ENCODE measurements at places on chromosomes 12 and 14.
A peak's percentile ranks its signal among the peaks of the same experiment; 100 is the strongest.

DNA sequence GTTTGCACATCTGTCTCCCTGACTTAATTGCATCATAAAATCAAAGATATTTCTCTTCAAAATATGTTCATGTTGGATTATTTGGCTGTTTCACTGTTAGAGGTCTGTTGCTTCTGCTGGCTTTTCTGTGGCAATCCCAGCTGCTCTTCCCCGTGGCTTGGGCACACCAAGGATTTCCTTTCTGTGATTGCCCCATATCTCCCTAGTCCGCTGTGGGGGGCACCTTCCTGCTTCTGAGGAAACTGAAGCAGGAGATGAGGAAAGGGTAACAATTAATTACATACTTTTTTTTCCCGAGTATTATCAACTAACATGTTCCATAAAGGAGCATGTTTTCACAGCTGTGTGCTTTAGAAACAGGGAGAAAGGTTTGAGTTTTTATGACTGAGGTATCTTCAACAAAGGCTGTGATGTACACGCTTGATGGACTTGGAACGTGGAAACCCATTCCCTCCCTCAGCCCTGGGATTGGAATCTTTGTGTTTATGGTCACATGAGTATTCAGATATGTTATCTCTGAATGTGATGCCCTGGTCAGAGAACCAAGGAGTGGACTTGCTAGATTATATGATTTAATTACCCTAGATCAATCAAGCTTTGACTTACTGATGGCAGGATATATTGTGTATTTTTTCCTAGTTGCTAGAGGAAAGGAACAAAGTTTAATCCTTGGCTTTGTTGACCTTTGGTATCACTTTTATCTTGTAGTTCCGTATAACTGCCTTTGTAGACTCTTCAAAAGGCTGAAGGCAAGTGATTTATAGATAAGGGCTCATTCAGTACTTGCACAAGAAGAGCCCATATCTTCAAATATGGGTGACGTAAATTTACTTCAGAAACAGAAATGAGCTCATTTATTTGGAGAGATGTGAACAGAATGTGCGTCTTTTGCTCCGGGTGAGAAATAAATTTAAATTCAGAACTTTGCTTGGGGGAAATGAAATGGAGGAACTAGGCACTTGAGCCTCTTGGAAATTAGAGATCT, 46.7 kb downstream of the BORCS5 start:
- DNase-seq, result no peak

DNA sequence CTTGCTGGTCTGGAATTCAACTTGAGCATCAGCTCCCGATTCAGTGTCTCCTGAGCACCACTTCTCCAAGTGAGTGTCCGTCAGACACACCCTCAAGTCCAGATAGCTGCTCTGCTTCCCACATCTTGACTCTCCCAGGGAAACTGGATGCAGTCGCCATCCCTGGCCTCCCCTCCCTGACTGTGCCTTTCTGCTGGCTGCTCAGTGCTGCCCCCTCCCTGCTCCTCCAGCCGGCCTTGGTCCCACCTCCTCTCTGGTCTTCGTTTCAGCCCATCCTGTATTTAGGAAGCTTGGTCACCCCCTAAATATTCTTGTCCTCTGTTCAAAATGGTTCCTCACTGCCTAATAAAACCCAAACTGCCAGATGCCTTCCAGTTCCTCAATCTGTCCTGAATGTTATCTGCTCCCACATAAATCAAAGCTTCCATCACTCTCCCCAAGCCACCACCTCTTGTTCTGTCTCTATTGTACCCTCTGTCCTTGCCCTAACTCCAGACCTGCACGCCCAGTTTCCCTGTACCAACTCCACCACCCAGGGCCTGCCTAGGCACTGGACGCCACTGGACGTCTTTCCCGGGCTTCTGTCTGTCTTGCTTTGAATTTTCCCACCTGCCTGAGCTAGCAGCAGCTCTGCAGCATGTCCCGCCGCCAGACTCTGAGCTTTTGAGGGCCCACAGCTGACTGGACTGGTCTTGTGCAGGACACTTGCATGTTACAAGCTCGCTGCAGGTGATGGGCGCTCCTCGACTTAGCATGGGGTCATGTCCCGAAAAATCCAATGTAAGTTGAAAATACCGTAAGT, 33.8 kb downstream of the CCDC92 start:
- no peak for DNase-seq

DNA sequence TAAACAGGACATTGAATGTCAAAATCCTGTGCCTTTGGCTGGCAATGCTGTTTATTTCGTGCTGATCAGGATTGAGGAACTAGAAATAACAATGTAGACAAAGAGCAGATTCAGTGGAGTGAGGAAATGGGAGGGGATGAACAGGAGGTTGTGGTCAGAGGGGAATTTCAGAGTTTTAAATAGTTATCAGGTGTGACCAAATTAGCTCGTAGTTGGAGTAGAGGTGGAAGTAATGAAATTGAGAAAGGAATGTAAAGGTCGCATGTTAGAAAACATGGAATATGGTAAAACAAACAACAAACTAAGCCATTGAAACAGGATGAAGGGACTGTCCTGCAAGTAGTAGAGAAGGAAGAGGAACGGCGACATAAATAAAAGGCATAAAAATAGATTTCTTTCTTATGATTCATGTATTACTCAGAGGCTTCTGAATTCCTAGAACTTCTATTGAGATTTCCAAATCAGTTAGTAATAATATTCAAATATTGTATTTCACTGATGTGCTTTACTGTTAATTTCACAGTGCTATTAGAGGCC, 9.5 kb upstream of the SAV1 start:
- peak; percentile 80 for DNase-seq

- DNase-seq, result no peak
Measured at GRCh38 chr14:77849711-77850110, 49.8 kb downstream of the ADCK1 start.

GRCh38 chr12:116406529-116406928, 129.0 kb upstream of the MED13L start:
- peak; percentile 80 for DNase-seq

DNA sequence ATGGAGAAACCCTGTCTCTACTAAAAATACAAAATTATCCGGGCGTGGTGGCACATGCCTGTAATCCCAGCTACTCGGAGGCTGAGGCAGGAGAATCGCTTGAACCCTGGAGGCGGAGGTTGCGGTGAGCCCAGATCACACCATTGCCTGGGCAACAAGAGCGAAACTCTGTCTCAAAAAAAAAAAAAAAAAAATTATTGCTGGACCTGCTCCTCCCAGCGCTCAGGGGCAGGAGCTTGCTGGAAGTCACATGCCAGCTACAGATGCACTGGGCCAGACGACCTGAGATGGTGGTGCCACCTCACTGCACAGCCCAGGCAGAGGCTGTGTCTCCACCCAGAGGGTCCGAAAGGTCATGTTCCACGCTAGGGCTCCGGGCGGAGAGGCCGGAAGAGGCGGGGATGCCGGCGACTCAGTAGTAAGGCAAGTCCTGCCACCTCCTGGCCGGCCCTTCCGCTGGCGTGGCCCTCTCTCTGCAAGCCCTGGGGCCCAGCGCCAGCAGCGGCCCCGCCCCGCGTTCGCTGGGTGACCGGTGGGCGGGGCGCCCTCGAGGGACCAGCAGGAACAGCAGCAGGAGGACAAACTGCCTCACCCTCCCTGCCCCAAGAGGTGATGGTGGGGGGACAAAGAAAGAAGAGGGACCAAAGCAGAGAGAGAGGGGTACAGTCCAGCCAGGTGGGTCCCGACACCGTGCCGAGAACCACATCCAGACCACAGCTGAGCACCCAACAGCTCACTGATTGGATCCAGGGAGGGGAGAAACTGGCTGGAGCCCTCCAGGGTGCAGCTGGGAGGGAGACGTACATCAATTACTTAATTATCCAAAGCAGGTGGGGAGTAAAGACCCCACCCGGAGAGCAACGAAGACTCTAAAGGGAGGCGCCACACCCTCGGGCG, 3.6 kb upstream of the RHOF start:
- no peak for DNase-seq

- DNase-seq, result no peak
Measured at GRCh38 chr14:91548108-91548507, 38.0 kb upstream of the PPP4R3A start.

DNA sequence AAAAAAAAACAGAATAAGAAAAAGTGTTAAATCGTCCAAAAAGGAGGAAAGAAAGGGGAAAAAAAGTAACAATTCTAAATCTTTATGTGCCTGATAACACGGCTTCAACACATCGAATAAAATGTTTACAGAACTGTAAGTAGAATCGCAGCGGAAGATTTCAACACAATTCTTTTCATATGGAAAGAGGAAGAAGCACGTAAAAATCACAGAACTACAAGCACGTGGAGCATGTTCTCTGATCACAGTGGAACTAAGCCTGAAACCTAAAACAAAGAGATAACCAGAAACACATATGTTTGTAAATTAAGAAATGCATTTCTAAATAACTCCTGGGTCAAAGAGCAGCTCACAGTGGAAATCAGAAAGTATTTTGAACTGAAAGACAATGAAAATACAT, 8.7 kb downstream of the CLEC7A start:
- DNase-seq, result no peak

- DNase-seq, result no peak
Measured at GRCh38 chr12:62263966-62264365, 3.8 kb downstream of the USP15 start.

- no peak for DNase-seq
Measured at GRCh38 chr12:59650588-59651228, 54.9 kb downstream of the SLC16A7 start.

GRCh38 chr12:52650520-52651081, 1.4 kb downstream of the KRT2 start:
- no peak for DNase-seq

DNA sequence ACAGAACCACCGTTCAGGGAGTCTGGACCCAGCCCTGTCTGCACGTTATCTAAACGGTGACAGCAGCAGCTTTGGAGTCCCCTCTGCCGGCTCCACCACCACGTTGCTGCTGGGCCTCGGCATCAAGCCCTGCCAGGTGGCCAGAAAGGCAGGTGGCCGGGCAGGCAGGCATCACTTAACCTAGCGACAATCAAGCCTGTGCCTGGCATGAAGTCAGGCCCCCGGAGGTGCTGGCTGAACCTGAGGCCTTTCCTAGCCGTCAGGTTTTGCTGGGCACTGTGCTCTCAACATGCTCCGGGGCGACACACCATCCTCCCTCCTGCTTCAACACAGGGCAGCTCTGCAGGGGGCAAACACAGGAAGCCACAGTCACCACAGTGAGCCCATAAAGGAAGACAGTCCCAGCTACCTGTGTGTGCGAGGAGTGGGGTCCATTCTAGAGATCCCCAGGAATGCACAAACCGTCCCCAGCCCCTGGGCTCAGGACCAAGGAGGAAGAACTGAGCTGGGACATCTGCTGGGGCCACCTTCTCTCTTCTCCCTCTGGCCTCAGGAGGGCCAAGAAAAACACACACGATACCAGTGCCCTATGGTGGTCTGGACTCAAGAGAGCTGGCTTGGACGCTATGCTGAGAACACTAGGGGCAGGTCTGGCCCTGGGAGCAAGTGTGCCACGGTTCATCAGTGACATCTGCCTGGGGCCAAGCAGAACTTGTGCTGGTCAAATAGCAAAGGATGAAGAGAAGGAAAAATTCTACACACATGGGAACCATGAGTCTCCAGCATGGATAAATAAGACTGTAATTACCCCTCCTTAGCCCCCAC, 44.7 kb downstream of the CCDC88C start:
- no peak for DNase-seq

DNA sequence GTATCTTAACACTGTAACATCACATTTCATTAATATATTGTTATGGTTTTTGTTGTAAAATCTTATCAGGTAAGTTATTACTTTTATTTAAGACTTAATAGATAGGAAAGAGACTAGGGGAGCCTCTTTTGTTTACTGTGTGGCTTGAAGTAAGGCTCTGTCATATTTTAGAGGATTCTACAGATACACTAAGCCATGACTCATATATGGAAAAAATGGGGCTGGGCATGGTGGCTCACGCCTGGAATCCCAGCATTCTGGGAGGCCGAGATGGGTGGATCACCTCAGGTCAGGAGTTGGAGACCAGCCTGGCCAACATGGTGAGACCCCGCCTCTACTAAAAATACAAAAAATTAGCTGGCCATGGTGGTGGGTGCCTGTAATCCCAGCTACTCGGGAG, 23.6 kb upstream of the NPFF start:
- DNase-seq, result peak; percentile 49

DNA sequence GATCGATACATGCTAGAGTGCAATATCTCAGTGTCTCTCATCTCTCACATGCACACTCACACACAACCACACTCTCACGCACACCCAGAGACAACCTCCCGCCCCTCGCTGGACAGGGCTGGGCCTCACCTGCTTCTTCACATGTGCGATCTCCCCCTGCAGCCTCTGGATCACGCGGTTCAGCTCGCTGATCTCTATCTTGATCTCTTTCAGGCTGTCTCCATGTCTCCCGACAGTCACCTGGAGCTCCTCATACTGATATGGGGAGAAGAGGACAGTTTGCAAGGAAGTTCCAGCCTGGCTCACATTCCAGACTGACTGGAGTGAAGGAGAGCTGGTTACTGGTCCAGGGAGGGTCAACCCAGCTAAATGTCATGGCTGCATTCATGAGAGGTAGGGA, 4.4 kb downstream of the KRT2 start:
- DNase-seq, result no peak

DNA sequence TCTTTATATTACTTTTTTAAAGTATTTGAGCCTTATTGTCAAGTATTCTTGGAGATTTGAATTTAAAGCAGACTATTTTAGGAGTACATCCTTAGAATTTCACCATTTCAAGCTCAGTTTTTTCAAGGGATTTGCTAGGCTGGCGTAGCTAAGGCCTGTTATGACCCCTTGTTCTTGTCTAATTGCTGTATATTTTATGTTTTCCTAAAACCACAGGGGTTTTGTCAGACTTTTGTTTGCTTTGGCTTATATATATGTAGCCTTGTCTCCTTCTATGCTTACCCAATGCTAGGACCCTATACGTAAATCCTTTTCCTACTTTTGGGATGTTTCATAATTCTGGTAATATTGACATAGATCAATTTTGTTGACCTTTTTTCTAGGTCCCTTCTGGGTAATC, 147.0 kb upstream of the SYT10 start:
- no peak for DNase-seq

- DNase-seq, result no peak
Measured at GRCh38 chr14:32350020-32350419, 20.9 kb downstream of the AKAP6 start.

GRCh38 chr14:38039496-38039895, 168.2 kb upstream of the SSTR1 start:
- DNase-seq, result no peak

- DNase-seq, result peak; percentile 55
Measured at GRCh38 chr12:27048822-27049752, 26.7 kb downstream of the MED21 start.

DNA sequence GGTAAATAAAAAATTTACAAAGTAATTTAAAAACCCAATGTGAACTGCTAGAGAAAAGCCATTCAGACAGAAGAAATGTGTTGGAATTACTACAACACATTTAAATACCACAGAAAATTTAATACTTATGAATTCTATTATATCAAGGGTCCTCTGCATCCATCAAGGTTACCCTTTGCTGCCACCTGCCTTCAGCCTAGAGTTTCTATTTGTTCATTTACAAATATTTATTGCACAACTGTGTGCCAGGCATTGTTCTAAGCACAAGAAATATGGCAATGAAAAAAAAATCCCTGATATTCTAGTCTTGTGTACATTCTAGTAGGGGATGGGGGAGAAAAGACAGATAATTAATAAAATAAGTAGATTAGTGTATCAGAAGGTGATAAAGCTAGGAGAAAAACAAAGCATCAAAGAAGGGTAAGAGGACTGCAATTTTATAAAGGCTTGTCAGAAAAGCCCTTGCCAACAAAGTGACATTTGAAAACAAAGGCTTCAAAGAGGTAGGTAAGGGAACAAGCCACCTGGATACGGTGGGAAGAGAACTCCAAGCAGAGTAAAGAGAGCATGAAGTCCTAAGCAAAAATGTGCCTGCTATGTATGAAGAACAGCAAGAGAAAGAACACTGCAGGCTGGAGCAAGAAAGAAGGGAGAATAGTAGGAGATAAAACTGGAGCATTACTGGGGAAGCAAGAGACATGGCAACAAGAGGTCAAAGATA, 59.1 kb upstream of the SLC6A13 start:
- peak; percentile 12 for DNase-seq
